GM23338 (cell line): ENCODE measurements at places on chromosomes 2 and 18.
A peak's percentile ranks its signal among the peaks of the same experiment; 100 is the strongest.

- no peak for DNase-seq
These were observed 36.0 kb downstream of the TTC27 start for GRCh38 chr2:32663864-32664263.

GRCh38 chr2:71792926-71793761, 339.8 kb downstream of the DYSF start:
- DNase-seq, result no peak

GRCh38 chr2:111143107-111143842, 22.6 kb downstream of the BCL2L11 start:
- no peak for DNase-seq

GRCh38 chr2:953975-954686, 3.5 kb downstream of the SNTG2 start:
- DNase-seq, result no peak

DNA sequence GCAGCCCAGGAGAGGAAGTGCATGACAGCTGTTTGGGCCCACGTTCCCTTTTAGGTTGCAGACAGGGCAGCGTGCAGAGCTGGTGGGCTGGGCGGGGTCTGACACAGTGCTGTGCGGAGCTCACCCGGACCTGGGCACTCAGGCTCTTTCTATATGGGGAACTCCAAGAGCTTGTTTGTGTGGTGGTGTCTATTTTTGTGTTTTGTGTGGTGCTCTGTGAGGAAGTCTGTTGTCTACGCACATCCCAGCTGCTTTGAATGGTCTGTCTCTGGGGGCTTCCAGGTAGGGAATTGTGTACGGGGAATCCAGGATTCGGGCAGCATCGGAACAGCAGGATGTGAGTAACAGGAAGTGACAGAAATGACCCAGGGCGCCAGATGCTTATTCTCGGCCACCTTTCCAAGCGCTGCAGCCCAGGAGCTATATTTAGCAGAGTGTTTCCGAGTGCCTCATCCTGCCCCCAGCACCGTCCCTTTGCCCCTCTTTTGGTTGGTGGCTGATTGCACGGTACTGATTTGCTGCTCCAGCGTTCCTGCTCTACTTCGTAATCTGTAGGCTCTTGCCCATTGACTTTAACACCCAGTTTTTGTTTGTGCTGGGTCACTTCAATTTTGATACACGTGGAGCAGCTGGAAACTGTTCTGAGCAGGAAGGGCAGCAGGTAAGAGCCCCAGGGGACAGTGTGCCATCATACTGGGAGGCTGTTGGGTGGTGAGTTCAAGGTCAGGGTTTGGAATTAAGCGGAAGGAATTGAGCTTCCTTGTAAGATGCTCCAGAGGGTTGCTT, 64.7 kb downstream of the DGKD start:
- DNase-seq, result no peak

GRCh38 chr18:49531678-49532153, 30.1 kb upstream of the LIPG start:
- DNase-seq, result no peak

GRCh38 chr2:30325600-30326328, 94.4 kb downstream of the LBH start:
- no peak for DNase-seq

- DNase-seq, result no peak
These were observed 26.5 kb downstream of the NCKAP1 start for GRCh38 chr2:183011743-183012142.

GRCh38 chr2:159904959-159905305, 106.9 kb upstream of the CD302 start:
- peak; percentile 80 for DNase-seq

- no peak for DNase-seq
These were observed 174.2 kb downstream of the WDR7 start for GRCh38 chr18:56825321-56825720.

DNA sequence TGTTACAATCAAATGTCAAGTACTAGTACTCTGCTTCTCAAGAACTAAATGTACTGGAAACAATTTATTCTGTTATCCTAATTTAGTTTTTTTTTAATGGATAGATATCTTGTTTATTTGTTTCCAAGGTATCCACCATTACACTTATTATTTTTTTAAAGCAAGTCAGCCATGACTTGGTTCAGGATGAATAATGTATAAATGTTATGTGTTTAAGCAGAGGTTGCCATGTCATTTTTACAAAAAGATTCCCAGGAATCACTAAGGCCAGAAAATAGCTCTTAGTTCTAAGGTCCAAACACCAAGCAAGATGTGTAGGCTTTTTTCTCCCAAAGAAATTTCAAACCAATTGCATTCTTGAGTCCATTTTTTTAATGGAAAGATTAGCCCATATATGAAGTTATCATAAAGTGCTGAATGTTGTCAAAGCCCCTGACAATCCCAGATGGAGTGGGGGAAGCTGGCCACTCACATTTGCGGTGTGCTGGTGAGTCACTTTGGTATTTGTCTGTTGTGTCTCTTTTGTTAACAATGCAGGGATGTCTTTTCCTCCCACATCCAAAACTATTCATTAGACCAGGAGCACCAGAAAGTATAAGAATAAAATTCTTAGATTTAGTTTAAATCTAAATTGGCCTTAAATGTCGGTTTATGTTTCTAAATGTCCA, 158.9 kb downstream of the COL6A3 start:
- no peak for DNase-seq

- DNase-seq, result peak; percentile 56
These were observed 884 bp downstream of the HES6 start for GRCh38 chr2:238238766-238239542.

GRCh38 chr2:233996461-233996860, 54.0 kb upstream of the SPP2 start:
- no peak for DNase-seq

GRCh38 chr2:41414486-41415230, 633.2 kb upstream of the PKDCC start:
- DNase-seq, result peak; percentile 88

DNA sequence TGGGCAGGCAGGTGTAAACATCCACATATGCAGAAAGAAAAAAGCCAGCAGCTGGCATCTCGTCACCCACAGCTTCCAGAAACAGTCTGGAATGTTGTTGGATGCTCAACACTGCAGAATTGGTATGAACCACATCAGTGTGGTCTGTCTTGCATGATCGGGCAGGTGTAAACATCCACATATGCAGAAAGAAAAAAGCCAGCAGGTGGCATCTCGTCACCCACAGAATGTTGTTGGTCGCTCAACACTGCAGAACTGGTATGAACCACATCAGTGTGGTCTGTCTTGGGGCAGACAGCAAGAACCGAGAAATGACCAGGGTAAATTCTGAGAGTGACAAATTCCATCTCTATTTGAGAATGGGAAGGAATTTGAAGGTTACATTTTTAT, 39.6 kb downstream of the DOCK10 start:
- no peak for DNase-seq
